ENCODE measurements at places on chromosomes 13 and 19.

DNA sequence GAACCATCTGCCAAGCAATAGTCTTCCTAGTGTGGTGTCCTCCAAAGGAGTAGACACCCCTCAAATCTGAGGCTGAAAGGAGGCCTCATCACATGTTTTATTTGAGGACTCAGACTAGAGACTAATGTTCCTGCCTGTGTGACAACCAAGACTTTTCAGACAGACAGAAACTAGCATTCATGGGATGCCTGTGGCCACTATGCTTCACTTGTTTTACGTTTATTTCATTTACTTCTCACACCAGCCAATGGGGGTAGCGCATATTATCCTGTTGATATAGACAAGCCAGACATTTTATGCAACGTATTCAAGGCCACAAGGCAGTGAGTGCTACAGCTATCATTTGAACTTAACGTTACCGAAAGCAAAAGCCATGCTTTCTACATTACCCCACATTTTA, 391.7 kb upstream of the HTR2A start:
- DNase-seq: no peak

DNA sequence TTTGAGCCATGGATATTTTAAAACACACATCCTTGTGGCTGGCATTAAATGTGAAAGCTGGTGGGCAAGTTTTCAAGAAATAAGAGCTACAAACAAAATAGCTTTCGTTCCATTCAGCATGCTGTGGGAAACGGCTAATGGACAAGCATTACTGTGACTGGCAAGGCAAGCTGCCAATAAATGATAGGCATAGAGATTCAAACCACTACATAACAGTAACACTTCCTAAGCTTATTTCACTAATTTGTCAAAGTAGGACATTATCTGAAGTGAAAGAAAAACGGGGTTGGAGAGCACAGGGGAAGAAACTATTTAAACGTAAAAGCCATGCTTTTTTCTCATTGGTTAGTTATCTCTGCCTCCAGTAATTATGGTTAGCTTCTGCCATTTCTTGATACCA, 26.0 kb downstream of the OBI1 start:
- DNase-seq: no peak

DNA sequence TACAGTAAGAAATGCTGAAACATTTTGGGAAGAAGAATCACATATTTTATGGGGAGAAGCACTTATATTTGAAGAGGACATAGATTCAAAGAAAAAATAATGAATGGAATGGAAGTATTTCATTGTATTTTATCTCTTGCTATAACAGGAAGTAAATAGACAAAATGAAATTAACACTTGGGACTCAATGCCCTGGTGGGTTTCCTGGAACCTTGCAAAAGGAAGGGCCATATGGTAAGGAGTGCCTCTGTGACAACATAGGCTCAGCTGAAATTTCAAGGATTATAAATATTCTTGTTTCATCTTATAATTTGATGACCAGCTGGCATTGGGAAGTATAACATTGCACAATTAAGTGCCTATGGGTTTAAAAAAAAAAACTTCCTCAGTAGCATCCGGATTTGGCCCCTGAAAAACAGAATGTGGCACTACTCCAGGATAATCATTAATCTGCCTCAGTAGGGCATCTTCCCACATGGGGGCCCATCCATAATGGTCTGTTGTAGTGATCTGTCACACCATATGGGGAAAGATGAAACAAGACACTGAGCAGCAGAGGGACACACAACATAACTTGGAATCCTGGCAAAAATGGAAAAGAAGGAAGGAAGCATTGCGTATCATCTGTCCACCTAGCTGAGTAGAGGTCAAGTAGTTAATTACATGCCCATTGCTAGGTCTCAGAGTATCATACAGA, 321.6 kb downstream of the NDFIP2 start:
- DNase-seq: no peak

DNA sequence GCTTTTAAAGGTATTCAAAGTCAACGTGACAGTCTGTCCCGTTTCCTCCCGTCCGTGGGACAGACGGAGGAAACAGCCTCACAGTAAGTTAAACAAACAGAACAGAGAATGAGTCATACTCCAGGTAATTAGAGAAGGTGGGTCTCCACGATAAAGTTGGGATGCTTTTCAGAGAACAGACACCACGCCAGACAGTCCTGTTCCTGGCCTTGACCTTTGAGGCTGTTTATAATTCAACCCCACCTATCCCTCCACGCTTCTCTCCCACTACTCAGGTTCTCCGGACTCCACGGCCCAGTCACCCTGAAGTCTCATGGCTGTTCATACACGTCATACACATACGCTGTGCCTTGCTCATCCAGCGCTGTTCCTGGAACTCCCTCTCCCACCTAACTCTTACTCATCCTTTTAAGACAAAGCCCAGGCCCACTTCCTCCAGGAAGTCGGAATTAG, 42.5 kb downstream of the ARHGEF18 start:
- DNase-seq: no peak

DNA sequence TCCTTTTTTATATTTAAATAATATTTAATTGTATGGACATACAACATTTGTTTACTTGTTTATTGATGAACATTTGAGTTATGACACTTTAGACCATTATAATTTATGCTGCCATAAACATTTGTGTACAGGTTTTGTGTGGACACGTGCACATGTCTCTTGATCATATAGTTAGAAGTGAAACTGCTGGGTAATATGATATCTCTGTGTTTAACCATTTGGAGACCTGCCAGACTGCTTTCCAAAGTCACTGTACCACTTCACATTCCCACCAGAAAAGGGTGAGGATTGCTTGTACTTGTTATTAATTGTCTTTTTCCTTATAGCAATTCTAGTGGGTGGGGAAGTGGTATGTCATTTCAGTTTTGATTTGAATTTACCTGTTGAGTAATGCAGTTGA, 145.6 kb upstream of the KLHL1 start:
- no peak for DNase-seq

GRCh38 chr13:84433024-84433423, 550.8 kb upstream of the SLITRK1 start:
- no peak for DNase-seq

DNA sequence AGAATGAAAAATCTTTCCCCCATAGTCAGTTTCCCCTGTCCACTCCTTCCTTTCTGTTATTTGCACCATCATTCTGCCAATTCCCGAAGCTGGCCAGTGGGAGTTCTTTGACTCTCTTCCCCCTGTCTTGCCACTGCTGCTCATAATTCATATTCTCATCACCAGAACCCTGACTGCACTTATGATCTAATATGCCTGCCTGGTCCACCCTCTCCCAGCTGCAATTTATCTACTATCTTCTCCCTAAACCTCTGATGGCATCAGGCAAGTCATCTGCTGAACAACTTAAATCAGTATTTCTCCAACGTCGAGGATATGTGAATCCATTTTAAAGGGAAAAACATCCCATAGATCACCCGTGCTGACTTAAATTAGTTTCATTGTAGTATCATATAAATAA, 458.0 kb upstream of the GPC6 start:
- no peak for DNase-seq

DNA sequence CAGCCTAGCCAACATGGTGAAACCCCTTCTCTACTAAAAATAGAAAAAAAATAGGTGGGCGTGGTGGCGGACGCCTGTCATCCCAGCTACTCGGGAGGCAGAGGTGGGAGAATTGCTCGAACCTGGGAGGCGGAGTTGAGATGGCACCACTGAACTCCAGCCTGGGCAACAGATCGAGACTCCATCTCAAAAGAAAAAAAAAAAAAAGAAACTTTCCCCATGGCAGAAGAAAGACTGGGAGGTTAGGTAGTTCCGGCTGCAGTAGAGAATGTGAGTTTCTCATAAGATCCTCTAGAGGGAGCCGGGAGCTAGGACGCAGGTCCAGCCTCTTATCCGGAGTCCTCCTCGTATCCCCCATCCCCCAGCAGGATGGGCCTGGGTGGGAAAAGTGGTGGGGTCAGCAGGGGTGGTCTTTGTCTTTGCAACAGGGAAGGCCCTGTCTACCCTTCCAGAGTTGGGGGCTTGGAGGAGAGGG, 13.2 kb upstream of the CREB3L3 start:
- no peak for DNase-seq

DNA sequence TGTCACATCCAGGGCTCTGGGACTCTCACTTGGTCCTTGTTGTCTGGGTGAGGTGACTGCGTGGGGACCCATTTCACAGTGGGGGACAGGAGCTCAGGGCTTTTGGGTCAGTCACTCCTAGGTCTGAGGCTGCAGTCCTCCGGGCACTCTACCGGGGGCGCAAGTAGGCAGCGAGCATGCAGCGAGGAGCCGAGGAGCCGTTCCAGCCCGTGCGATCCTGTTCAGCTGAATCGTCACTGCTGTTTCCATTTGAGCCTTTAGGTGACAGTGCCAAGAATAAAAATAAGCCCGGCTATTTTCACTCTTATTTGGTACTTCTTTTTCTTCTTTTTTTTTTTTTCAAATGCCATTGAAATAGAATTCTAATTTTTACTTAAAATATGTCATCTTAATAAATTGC, 126.5 kb downstream of the ZNF536 start:
- DNase-seq: no peak

DNA sequence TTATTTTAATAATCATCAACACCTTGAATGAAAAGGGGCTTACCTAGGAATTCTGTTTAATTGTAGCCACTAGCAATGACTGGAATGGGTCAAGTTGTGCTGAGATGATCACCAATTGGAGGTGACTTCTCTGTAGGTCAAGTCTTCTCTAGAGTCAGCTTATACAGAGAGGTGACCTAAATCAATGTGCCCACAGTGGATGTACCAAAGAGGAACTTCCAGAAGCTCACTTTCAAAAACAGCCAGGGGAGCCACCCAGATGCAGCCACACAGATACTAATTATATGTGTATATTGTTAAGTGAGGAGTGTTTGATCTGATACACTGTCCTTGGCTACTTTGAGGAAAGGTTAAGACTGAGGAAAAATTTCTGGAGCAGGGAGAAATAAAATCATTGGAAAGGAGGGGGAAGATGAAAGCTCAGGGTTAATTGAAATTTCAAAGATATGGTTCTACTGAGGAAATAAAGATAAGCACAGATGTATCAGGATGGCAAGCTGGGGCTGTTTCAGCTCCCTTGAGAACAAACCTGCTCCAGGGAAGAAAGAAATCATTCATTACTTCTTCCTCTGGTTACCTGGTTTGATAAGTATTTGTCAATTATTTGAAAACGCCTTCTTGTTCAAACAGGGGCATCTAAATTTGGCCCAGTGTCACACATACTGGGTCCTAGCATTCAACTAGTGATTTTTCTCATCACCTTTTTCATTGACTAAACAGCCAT, 5.1 kb downstream of the GPR183 start:
- DNase-seq: no peak

GRCh38 chr13:109228211-109228610, 558.2 kb downstream of the IRS2 start:
- DNase-seq: no peak

DNA sequence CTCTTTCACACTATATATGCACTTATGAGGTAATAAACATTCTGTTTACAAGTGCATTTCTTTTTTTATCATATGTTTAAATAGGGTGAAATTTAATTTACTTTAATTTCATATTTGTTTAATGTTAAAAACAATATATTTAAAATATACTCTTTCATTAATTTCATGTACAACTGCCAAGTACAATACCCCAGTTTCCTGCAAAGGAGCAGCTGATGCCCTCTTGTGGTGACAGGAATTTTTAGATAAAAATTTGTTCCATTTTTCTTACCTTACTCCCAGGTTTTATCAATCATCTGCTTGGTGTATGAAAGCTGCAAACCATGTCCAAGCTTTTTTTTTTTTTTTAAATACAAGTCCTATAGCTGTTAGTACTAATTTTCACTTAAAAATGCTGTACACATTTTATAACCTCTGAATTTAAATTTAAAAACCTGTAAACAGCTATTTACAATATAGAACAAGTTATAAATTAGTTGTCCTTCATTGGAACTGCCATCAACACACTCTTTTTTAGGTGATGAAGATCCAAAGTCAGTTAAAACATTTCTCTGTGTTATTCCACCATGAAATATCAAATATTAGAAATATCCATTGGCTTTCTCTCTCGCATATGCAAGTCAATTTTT, 4.9 kb downstream of the PCDH20 start:
- no peak for DNase-seq

DNA sequence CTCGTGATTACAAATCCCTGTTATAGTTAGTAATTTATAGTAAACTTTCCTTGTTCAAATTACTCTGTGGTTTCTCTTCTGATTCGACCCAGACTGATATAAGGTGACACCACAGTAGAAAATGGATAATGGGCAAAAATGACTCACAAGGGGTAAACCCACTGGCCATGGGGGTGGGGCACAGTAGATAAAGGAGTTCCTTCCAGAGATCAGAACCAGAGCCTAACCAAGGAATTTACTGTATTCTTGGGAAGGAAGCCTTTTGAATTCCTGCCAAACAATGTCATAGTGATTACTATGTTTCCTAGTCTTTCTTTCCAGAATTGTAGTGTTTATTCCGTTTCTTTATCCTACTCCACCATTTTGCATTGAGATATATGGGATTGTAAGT, 21.9 kb downstream of the MIR17HG start:
- DNase-seq: peak; percentile 43

- no peak for DNase-seq
Observed at GRCh38 chr19:5897189-5897969, 6.2 kb downstream of the NDUFA11 start.

GRCh38 chr13:110298505-110299282, 8.3 kb downstream of the COL4A1 start:
- DNase-seq: no peak

GRCh38 chr19:40607311-40608239, 6.4 kb downstream of the LTBP4 start:
- no peak for DNase-seq

DNA sequence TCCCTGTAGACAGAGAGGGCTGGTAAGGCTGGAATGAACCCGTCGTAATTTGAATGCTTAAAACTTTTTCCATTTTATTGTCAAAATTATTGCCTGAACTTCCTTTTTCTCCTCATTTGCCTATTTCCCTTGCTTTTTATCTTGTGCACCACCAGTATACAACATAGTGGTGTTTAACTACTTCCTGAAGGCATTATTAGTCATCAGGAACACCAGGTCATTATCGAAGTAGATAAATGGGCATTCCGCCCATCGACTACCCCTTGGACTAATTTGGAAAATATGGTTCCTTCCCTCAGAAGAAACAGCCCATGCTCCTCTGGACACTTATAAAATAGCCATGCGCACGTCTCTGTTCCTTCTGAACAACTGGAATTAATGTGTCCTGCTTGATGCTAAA, 232.1 kb downstream of the TM9SF2 start:
- no peak for DNase-seq

- DNase-seq: no peak
Observed at GRCh38 chr19:47040869-47041268, 7.6 kb downstream of the TMEM160 start.

DNA sequence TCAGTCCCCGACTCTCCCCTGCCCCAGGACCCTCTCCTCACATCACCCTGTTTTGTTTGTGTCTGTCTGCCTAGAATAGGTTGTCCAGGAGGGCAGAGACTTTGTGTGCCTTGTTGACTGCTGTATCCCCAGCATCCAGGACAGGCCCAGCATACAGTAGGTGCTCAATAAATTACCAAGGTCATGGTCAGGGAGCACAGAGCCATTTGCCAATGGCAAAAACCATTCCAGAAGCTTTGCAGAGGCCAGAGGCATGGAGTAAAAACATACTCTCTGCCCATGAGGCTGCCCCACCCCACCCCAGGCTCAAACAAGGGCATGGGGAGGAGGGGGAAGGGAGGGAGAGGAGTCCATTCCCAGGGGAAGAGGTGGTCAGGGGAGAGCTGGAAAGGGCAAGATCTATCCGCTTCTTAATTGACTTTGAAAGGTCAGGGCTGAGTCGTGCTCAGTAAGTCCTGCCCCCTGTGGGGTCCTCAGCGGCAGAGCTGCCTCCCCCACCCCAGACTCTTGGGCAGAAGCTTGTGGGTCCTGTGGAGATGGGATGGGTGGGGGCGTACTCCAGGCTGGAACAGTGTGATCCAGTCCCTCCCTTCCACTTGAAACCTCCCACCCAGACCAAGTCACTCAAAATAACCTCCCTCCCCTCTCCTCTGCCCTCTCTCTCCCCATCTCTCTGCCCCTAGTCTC, 4.4 kb downstream of the GPR4 start:
- no peak for DNase-seq

All from activated naive CD4-positive, alpha-beta T cell treated with anti-CD3 and anti-CD28 coated beads, Interleukin-2, amount 50 U/mL, for 16 hours (primary cell).